ENCODE measurements at places on chromosomes 2 and 18.

DNA sequence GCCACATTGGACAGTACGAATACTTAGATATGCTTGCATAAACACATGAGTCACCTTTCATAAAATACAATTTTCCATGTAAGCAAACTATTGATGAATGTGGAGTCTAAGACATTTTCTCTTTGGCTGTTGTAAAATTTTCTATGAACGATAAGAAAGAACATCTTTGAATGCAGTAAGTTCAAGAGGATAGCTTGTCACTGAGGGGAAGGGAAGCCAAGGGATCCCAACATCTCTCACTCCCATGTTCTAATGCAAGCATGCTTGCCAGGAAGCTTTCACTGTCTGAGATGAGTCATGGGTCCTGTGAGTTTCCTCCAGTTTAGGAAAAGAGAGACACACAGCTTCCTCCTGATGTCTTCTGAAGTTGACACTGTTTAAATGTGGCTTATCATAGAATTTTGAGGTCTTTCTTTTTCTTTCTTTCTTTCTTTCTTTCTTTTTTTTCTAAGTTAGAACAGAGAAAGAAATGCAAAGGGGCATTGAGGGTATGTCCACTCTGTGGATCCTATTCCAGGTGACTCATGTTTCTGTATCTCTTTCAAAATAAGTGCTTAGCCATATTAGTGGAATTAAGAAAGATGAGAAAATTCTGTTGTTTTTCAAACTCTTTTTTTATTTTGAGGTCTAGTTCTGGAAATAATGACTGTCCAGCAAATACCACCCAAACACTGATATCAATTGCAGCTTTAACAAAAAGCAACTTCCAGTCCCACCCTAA is 146.6 kb downstream of the RDH14 start:
- no peak for DNase-seq

GRCh38 chr2:3857576-3857975 is 154.2 kb downstream of the DCDC2C start:
- DNase-seq = no peak

GRCh38 chr2:182019731-182020130 is 34.1 kb downstream of the PPP1R1C start:
- DNase-seq = no peak

GRCh38 chr2:98028101-98028561 is 32.4 kb upstream of the TMEM131 start:
- DNase-seq = no peak

- DNase-seq = no peak
Observed at GRCh38 chr2:191626497-191627151, 51.3 kb upstream of the NABP1 start.

DNA sequence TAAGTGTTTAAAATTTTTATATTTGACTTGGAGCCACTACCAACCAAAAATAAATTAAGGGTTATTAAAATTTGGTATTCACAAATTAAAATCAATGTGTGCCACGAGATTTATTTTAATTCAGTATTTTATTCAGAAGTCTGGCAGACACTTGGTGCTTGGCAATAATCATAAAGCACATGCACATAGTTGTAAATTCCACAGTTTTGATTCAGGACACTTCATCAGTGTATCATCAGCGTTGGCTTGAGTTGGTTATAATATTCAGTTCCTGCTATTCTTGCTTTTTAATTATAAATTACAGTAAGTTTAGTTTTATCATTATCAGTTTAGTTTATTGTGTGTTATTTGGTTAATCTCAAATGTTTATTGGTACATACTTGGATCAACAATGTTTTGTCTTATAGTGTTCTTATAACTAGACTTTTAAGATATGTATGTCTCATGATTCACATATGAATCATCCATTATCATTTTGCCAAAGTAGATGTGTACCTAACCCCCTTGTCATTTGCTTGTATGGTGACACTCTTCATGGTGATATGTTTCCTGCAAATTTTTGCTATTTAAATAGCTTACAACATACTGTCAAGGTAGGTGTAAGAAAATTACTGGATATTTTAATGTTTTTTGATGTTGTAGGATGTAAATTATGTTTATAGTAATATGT is 237.9 kb downstream of the BABAM2 start:
- no peak for DNase-seq

DNA sequence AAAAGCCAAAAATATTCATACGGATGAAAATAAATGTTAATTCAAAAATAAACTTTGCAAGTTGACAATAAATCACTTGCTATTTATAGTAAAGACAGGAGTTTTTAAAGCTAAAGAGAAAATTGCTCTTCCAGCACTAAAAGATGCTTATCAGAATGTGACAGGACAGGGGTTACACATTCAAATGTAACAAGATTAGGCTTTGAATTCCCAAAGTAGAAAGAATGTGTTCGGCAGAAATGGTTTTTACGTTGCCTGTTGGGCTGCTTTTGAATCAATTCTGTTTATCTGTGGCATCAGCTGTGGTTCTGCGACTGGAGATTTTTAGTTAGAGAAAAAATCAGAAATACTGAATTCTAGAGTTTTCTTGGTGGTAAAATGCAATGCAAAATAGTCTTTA is 669.4 kb downstream of the CPS1 start:
- DNase-seq = no peak

DNA sequence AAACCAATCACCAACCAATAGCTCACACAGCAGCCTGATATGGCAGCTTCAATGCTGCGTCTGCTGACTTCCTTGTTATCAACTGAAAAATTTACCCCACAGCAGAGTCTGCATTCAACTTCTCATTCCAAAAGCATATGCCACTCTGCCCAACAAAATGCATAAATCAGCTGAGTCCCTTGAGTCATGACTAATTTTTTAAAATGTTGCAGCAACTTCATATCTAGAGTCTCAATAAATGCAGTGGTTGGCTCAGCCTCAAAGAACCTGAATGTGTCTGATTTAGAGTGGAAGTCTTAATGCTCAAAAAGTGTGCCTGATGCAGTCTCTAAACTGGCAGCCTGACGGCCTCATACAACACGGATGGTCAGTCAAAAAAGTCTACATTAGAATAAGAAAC is 46.5 kb downstream of the FARSB start:
- DNase-seq = no peak

DNA sequence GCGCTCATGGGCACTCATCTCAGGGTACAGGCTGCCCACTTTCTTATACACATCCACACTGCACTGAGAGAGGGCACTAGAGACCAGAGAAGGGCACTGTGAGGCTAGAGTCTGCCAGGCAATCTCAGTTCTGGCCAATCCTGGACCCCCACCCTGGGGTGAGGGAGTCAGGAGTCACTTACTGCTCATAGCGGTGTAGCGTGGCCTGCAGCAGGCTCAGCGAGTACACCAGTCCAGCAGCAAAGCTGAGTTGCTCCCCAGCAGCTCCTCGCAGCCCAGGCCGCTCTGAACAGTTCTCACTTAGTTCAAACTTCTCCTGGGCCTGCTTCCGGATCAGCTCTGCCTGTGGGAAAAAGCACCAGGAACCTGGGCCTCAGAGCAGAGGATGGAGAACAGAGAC is 12.3 kb downstream of the DCTN1 start:
- DNase-seq = no peak

DNA sequence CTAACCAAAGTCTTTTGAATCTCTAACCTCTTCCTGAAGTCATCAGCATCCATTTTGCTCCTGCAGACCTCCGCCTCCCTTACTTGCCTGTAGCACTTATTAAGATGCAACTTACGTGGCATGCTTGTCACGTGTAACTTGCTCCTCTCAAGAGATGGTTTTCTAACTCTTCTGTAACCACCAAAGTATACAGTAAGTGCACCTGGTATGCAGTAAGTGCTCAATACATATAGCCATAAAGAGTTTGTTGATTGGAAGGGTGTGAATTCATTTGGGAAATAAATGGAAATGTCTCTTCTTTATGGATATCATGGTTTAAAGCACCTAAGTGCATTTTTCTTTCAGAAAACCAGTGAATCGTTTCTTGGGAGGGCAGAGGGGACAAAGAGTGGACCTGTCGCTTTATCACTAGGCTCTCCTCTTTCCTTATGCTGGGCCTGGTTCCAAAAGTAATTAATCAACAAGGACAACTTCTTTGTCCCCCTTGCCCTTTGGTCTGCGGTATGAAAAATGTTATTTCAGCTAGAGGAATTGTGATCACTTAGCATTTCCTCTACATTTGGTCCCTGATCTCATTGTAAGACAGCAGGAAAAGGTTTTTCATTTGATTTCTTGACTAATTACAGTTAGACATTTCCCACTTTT is 370.0 kb upstream of the SPRED2 start:
- DNase-seq = no peak

- no peak for DNase-seq
Observed at GRCh38 chr2:235666213-235666781, 172.5 kb downstream of the AGAP1 start.

GRCh38 chr2:197850882-197851450 is 46.6 kb downstream of the PLCL1 start:
- no peak for DNase-seq

- no peak for DNase-seq
Observed at GRCh38 chr2:217434180-217434975, 568.4 kb downstream of the TNS1 start.

DNA sequence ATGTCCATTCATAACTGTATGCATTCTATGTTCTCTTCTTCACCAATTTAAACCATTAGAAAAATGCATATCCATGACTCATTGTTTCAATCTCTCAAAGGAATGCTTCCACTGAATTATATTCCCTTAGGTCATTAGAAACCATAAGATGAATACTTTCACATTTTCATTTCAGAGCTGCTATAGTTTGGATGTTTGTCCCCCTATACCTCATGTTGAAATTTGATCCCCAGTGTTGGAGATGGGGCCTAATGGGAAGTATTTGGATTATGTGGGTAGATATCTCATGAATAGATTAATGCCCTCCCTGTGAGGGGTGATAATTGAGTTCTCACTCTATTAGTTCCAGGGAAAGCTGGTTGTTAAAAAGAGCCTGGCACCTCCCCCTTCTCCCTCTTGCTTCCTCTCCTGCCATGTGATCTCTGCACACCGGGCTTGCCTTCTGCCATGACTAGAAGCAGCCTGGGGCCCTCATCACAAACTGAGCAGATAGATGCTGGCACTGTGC is 35.7 kb downstream of the THUMPD2 start:
- no peak for DNase-seq

DNA sequence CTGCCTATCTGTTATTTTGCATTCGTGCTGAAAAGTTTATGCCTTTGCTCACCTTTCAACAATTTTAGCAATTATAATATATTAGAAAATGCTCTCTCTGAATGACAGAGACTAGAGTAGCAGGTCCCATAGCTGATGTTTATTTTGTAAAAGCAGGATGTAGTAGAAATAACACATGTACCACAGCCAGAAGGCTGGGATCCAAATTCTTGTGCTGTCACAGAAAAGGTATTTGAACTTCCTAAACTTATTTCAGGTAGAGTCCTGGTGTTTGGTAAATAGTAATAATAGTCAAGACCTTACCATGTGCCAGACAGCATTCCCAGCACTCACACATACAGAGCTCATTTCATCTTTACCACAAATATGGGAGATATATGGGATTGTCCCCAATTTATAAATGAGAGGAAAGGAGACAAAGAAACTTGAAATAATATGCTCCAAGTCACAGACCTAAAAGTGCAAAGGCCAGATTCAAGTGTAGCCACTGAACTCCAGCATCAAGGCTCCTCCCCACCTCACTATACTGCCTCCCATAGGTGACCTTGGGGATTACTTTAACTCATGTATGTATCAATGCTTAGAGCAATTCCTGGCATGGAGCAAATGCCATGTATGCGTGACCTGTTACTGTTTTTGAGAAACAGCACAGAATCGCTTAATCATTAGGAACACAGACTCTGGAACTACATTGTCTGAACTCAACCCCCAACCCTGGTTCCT is 284.7 kb upstream of the RAB12 start:
- no peak for DNase-seq

GRCh38 chr2:191362841-191363240 is 117.6 kb downstream of the MYO1B start:
- DNase-seq = no peak

- peak; percentile 63 for DNase-seq
Observed at GRCh38 chr18:49819823-49820671, 6.7 kb upstream of the ACAA2 start.

GRCh38 chr2:218875692-218876246 is 4.9 kb upstream of the WNT10A start:
- DNase-seq = no peak

DNA sequence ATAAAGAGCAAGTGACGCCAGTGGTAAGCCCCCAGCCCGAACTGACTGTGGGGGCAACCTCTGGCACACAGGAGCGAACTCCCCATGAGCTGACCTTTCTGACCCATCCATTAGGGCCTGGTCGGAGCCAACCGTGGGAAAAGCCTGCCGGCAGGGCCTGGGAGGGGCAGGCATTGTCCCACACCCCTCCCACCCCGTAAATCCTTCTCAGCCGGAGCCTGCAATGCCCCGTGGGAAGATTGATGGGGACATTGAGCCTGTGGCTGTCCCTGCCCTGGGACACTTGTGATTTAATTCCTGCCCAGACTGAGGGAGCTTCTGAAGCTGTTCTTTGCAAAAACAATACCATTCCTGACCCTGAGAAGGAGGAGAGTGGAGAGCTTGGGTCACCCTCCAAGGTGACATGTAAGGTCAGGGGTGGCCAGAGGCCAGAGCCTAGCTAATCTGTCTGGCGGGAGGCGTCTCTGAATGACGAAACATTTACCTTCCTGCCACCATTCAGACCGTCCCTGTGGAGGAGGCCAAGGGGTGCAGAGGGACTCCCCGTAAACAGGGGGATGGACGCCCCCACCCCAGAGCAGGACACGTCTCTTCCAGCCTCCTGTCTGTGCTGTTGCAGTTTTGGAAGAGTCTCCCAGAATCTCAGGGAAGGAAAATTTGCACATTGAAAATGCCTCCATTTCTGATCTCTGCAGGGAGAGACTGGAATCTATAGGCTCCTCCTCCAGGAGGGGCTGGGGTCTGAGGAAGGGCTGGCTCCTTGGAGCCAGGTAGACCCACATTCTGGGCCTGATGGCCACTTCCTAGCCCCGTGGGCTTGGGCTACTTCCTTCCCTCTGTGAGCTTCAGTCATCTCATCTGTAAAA is 51.2 kb upstream of the HS6ST1 start:
- DNase-seq = no peak

GRCh38 chr18:79064228-79064627 is 5.0 kb upstream of the ATP9B start:
- no peak for DNase-seq

DNA sequence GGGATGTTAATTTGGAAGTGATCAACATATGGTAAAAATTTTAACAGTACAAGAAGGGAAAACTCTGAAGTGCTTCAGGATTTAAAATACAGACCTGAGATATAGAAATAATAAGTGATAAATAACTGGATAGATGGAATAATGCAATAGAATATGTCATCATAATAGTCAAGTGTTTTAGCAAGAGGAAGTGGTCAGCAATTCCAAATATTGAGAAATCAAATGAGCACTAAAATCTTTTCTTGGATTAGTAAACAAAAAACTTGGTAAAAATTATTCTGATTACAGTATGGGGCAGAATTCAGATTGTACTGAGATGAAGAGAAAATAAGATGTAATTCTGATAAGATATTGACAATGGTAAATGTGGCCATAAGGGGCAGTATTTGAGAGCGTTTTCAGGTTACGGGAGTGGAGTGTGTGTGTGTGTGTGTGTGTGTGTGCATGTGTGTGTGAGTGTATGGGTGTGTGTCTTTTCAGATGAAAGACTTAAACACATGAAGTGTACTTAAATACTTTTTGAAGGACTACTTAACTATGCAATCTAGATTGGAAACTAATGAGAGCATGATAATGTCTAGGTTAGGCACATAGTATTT is 217.9 kb upstream of the ITGA4 start:
- DNase-seq = peak; percentile 39

Data from CD4-positive, alpha-beta T cell (primary cell).